Activated CD4-positive, CD25-positive, alpha-beta regulatory T cell treated with anti-CD3 and anti-CD28 coated beads, Interleukin-2, amount 50 U/mL, for 72 hours (primary cell): ENCODE measurements at places on chromosomes 7 and 10.

- DNase-seq: no peak
Measured at GRCh38 chr7:42254217-42254616, 17.2 kb upstream of the GLI3 start.

GRCh38 chr10:116978901-116979300, 26.1 kb downstream of the SHTN1 start:
- DNase-seq: no peak

GRCh38 chr7:112134039-112134438, 72.2 kb downstream of the DOCK4 start:
- no peak for DNase-seq

DNA sequence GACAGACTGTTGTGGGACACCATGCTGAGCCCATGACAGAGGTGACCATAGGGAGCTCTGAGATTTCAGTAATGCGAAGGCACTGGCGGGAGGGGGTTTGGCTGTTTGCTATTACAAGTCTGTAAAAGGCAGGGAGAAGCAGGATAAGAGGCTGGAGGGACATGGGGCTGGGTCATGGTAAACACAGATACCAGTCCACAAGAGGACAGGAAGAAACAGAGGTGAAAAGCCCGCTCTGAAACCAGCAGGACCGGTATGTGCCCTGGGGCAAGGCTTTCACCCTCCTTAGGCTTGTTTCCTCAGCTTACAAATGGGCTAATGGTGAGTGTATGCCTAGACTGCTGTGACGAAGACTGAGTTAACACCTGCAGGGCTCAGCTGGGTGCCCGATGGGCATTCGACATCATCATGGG, 34.1 kb downstream of the ANXA11 start:
- DNase-seq: no peak

- no peak for DNase-seq
Measured at GRCh38 chr7:86844608-86845007, 200.9 kb downstream of the GRM3 start.

GRCh38 chr10:96073722-96074121, 30.3 kb downstream of the CCNJ start:
- no peak for DNase-seq

GRCh38 chr7:1028044-1028770, 16.1 kb upstream of the GPR146 start:
- DNase-seq: peak; percentile 90

- no peak for DNase-seq
Measured at GRCh38 chr10:131776496-131776895, 124.3 kb upstream of the PPP2R2D start.

- DNase-seq: no peak
Measured at GRCh38 chr7:158795272-158795671, 34.0 kb downstream of the ESYT2 start.

- no peak for DNase-seq
Measured at GRCh38 chr7:41297166-41297565, 405.7 kb downstream of the INHBA start.

GRCh38 chr7:134777908-134778580, 1.4 kb upstream of the CALD1 start:
- DNase-seq: no peak

DNA sequence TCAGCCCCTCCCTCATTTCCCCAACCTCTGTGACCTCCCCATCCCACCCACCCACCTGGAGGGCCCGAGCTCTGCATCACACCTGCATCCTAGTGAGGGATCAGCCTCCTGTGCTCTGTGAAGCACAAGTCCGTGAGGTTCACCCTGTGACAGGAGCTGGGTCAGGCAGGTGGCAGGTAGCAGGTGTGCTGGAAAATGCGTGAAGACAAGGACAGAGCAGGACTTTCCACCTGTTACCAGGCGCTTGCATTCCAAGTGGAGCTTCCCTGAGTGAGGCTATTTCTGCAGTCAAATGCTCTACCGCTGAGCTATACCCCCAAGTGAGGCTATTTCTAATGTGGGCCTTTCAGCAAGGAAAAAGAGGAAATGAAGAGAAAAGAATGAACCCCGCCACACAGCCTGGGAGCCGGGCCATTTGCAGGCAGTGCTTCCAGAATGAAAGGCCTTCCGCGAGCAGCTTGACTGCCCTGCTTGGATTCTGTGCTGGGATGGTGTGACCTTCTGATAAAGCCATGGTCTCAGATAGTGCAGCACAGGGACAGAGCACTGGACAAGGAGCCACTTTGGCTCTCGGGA, 13.3 kb upstream of the CPXM2 start:
- no peak for DNase-seq

- no peak for DNase-seq
Measured at GRCh38 chr7:55048221-55048859, 29.5 kb downstream of the EGFR start.

- no peak for DNase-seq
Measured at GRCh38 chr7:2997014-2997413, 46.7 kb downstream of the CARD11 start.

GRCh38 chr7:122887198-122887597, 938 bp upstream of the CADPS2 start:
- no peak for DNase-seq

DNA sequence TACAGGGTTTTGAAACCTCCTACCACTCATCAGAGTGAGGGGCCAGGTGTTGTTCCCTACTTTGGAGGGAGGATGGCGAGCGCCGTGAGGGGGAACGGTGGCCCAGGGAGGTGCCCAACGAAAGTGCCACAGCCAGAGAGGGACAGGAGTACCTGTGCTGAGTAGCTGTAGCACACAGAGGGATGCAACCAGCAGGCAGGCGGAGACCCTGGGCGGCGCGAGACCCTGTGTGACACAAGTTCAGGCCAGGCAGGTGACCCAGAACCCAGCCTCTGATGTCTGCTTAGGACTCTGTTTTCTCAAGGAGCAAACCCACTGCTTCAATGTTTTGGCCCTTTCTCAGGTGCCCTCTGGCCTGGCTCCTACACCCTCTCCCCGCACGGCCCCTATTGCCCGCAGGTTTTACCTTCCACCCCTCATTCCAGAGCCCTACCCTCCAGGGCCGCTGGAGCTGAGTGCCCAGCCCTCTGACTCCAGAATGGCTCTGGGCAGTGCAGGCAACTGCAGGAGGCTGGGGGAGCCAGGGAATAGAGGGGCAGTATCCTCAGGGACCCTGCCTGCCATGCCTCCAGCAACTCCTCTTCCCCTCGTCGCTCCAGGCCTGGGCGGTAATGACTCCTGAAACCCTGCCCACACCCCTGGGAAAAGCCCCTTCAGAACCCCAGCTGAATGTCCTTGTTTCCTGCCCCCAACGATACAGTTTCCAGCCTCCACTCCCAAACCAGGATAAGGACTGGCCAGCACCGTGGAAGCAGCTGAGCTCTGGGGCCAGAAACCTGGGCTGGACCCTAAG, 164.1 kb upstream of the RHEB start:
- DNase-seq: no peak

- no peak for DNase-seq
Measured at GRCh38 chr10:132977076-132977475, 34.7 kb upstream of the CFAP46 start.

DNA sequence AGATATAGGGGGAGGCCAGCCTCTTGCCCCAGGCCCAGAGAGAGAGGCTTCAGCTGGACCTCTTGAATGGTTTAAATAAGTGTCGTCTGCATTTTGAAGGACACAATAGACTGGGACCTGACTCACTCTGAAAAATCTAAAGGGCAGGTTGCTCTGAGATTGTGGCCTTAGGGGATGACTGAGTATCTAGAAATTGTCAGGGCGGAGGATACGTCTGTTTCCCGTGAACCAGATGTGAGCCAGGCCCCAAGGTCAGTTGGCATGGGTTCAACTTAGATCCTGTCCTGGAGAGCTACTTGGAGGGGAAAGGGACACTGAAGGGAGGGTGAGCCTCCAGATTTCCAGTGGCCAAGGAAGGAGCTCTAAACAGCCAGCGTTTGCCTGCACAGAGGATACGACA, 110.2 kb downstream of the CHN2 start:
- no peak for DNase-seq

- no peak for DNase-seq
Measured at GRCh38 chr10:124544711-124545110, 83.1 kb downstream of the LHPP start.

- no peak for DNase-seq
Measured at GRCh38 chr10:120575411-120575810, 118.4 kb downstream of the PLPP4 start.

- DNase-seq: no peak
Measured at GRCh38 chr10:76735866-76736265, 901.7 kb downstream of the KCNMA1 start.

GRCh38 chr10:78283069-78283682, 249.5 kb downstream of the RPS24 start:
- DNase-seq: no peak

GRCh38 chr7:33733870-33734650, 171.3 kb upstream of the BMPER start:
- DNase-seq: no peak

- no peak for DNase-seq
Measured at GRCh38 chr10:110228066-110228465, 20.7 kb downstream of the MXI1 start.

DNA sequence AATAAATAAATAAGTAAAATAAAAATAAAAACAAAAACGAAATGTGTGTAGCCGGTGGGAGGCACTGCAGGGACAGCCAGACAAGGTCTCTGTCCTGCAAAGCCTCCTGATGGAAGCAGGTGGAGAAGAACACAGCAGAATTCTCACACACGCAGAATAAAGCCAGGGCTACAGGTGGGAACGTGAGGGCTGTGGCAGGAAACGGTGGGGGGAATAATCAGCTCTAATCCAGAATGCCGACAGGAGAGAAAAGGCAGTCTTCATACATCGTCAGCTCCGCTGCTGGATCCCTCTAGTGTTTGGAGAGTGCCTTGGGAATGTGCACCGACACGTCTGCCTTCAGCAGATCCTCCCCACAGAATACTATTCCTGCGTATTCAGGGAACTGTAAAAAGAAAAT, 6.8 kb upstream of the SNX8 start:
- DNase-seq: no peak

- DNase-seq: no peak
Measured at GRCh38 chr7:50189371-50189770, 96.3 kb upstream of the ZPBP start.

GRCh38 chr7:2645274-2645868, 13.6 kb downstream of the TTYH3 start:
- no peak for DNase-seq

DNA sequence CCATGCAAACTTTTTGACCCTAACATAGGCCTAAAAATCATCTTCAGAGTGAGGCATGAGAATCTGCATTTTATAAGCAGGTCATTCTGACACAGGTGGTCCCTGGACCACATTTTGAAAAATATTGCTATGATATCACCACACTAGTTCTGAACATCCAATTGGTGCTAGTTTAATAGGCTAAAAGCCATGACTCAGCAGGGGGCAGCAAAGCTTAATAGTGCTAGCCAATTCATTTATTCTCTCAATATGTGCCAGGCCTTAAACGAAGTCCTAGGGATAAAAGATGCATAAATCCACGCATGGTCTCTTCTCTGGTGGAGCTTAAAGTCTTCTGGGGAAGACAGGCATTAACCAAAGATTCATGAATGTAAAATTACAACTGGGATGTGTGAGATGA, 10.2 kb upstream of the SLC25A28 start:
- no peak for DNase-seq

DNA sequence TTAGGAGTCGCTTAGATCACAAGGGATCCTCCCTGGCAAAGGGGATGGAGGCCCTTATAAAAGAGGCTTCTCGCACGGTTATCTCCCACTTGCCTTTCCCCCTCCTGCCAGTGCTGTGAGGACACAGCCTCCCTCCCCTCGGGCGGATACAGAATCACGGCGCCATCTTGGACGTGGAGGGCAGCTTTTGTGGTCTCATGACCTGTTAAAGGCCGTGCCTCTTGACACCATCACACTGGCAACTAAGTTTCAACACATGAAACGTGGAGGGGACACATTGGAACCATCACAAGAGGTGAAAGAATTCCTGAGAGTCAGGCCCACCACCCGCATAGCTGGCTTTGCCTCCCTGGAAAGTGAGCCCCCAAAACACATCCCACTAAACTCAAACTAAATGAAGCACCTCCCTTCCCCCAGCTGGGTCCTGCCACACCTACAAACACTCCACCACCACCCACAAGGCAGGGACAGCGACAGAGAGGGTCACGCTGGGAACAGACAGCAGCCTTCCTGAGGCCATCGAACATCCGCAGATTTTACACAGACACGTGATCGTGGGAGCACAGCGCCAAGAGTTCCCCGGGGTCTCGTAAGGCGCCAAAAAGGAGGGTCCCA, 110.6 kb downstream of the TCERG1L start:
- no peak for DNase-seq

DNA sequence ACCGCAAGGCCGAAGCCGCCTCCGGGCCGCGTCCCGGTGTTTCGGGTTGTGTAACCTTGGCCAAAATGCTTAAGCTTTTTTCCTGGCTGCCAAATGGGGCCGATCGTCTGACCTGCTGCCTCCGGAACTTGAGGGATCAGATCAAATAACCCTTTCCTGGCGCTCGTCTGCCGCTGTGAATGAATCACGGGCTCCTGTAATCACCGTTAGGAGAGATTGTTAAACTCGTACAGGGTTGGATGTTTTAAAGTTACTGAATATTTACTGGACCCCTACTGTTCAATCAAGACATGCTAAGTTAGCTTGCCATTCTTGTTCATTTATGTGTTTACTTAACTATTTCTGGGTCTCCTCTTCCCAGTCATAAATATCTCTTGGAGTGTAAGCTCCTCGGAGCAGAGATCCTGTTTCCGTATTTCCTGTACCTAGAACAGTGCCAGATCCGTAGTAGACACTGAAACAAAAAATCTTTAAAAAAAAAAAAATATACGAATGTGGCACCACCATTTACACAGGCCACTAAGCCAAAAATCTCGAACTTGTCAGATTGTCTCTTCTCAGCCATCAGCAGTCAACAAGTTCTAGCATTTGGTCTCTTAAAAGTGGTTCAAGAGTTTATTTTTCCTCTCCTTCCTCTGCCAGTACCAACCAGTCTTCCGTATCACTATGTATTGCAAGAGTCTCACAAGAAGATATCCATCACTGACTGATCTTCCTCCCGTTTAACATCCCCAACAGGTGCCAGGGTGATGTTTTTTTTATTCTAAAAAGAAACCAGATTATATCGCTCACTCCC, 650 bp upstream of the TM9SF3 start:
- DNase-seq: no peak

DNA sequence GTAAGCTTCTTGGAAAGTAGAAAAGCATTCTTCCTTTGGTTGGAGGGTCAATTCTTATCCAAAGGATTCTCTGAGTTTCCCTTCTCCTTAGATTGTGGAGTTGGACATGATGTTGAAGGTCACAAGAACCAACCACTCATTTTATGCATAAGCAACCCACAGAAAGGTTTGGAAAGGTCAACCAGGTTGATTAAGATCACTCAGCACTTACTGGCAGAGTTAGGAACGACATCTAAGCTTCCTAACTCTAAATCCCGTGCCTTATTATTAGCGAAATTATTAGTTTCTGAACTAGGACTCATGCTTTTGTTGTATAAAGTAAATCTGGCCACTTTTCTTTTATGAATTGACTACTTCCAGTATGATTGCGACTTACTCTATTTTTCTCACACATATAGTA, 137.0 kb upstream of the MINDY3 start:
- no peak for DNase-seq

- DNase-seq: peak; percentile 38
Measured at GRCh38 chr10:88152728-88153133, 289.3 kb downstream of the PTEN start.

GRCh38 chr10:82409671-82410070, 534.7 kb downstream of the NRG3 start:
- no peak for DNase-seq

GRCh38 chr7:36865019-36865418, 140.7 kb upstream of the AOAH start:
- no peak for DNase-seq
